ENCODE measurements at places on chromosomes 12 and 14.

GRCh38 chr14:75220156-75220555, 43.7 kb upstream of the TMED10 start:
- no peak for DNase-seq

- DNase-seq, result no peak
Observed at GRCh38 chr12:104750061-104750460, 208.0 kb downstream of the SLC41A2 start.

DNA sequence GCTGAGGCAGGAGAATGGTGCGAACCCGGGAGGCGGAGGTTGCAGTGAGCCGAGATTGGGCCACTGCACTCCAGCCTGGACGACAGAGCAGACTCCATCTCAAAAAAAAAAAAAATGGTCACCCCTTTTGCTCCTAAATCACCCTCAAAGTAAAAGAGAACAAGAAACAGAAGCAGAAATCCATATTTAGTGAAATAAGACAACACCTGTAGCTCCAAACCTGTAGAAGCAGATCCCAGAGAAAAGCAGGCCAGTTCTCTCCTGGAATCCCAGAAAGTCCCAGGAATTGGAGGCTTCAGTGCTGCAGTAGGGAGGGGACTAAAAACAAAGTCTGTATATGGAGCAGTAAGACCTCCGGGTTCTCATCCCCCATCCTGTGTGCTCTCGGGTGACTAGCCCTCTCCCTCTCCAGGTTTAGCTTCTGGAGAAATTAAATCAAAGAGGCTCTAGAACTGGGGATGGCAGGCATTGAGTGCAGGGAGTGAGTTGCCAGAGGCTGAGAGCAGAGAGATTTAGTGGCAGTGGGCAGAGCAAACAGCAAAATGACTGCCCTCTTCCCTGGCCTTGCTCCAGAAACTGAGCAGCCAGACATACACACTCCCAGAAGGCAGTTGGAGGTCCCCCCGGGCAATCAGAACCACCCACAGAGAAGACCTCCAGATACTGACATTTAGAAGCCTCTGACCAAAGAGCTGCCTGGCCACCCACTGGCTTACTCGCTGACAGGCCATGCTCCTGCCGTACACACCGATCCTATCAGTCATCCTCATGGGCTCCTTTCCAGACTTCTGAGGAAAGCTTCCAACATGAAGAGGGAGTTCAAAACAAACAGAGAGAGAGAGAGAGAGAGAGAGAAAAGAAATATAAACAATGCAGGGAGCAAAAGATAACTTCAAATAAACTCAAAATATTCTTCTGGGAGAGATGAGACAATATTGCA, 6.3 kb upstream of the MLXIP start:
- no peak for DNase-seq

DNA sequence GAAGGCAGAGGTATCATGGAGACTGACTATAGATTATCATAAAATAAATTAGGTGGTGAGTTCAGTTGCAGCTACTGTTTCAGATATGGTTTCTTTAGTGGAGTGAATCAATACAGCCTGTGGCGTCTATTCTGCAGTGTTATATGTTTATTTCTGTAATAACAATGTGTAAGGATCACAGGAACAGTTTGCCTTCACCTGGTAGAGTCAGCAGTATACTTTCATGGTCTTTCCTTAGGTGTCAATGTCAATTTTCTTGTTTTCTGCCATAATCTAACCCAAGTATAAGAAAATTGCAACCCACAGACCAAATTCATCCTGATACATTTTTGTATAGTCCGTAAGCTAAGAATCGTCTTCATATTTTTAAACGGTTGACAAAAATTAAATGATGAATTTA, 140.4 kb upstream of the ATF7IP start:
- no peak for DNase-seq

GRCh38 chr14:99122521-99123125, 149.4 kb downstream of the BCL11B start:
- DNase-seq, result no peak

DNA sequence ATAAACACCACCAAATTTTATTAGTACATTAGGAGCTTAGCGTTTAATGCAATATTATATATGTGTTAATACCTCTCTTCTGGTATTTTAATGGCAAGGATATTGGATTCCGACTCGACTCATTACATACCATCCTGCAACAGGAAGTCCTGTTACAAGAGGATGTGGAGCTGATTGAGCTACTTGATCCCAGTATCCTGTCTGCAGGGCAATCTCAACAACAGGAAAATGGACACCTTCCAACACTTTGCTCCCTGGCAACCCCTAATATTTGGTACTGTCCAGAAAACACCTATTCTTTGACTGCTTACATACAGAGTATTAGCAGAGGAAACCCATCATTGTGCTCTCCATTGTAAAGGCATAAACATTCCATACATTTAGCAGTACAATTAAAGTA, 45.2 kb downstream of the VEZT start:
- DNase-seq, result no peak

- DNase-seq, result no peak
Observed at GRCh38 chr12:104722601-104723534, 235.2 kb downstream of the SLC41A2 start.

DNA sequence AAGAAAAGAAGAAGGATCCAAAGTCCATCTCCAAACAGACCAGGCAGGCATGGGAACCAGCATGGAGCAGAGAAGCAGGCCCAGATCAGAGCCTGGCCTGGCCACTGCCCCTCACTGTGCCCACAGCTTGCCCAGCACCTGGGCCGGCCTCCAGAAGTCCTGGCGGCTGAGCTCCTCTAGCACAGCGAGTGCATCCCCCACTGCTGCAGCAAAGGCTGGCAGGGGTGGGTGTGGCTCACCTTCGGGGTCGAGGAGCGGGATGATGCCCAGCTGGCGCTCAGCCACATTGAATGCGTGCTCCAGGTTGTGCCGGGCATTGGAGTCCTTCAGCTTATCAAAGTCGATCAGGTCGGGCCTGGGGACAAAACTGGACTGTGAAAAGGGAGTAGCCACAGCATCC, 78.7 kb downstream of the SPTB start:
- no peak for DNase-seq

GRCh38 chr14:65981192-65981843, 504.9 kb upstream of the CCDC196 start:
- no peak for DNase-seq

DNA sequence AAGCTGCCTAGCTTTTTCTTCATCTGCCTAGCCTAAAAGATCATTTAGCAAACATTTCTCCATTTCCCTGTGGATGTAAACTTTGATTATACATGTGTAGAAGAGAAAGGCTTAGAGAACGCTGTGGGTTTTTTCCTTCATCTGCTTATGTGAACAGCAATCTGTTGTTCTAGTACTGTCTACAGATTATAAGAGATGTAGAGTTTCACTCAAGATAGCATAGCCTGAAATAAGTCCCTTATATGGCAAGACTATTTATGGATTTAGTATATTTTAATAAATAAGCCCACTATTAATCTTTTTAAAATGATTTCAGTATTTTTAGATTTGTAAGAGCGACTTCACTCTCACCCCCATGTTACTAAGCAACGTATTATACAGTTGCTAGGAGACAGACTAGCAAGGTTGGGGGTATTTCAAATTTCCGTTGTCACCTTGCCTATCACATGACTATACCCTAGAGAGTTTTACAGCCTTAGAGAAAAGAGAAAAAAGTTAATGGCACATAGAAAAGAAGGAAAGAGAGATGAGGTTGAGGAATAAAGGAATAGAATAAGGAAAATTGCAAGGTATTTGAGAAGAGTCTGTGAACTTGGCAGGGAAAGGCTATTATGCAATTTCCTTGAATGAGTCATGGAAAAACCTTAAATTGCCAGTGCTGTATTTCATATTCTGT, 12.2 kb upstream of the TUBA1A start:
- DNase-seq, result no peak

GRCh38 chr12:26767116-26767515, 65.9 kb downstream of the ITPR2 start:
- no peak for DNase-seq

DNA sequence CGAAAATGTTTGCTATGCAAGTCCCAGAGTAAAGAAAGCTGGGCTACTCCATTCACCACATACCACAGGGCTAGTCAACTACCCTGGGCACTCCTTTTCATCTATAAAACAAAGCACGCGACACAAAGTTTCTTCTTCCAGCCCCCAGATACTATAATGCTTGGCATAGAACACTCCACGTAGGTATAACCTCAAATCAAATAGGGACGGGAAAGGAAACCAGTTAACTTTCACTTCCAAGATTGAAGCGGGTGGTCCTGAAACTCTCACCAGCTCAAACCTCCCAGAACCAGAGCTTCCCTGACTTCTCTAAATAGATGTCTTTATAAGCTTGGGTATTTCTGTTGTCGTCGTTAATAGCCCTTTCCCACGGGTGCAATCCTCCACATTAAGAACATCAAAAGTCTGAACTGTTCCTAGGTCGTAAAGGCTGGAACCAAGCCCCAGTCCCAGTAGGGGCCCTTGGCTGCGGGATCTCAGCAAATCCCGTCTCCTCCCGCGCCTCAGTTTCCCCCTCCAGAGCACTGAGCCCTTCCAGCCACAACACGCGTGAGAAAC, 647 bp downstream of the LGMN start:
- no peak for DNase-seq

- no peak for DNase-seq
Observed at GRCh38 chr14:74333909-74334308, 14.4 kb upstream of the VRTN start.

- no peak for DNase-seq
Observed at GRCh38 chr12:18066666-18067065, 23.3 kb downstream of the RERGL start.

- no peak for DNase-seq
Observed at GRCh38 chr12:14373217-14373616, 7.7 kb downstream of the ATF7IP start.

GRCh38 chr12:111409780-111410430, 4.2 kb downstream of the SH2B3 start:
- DNase-seq, result no peak

DNA sequence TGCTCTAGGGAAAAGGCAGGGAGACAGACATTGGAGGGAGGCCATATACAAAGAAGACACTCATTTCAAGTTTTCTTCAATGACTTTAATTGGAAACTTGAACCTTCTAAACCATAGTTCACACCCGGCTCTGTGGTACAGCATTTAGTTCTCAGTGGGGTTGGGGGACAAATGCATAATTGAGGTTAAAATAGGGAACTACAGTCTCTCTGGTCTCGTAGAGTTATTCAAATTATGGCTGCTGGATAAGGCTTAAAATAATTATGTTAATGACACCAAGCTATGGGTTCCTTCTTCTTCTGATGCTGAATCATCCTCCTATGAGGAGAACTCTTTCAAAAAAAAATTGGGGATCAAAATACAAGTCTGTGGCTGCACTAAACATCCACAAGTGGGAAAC, 3.8 kb upstream of the RPAP3 start:
- DNase-seq, result no peak

GRCh38 chr12:56127485-56127887, 581 bp upstream of the ESYT1 start:
- no peak for DNase-seq

DNA sequence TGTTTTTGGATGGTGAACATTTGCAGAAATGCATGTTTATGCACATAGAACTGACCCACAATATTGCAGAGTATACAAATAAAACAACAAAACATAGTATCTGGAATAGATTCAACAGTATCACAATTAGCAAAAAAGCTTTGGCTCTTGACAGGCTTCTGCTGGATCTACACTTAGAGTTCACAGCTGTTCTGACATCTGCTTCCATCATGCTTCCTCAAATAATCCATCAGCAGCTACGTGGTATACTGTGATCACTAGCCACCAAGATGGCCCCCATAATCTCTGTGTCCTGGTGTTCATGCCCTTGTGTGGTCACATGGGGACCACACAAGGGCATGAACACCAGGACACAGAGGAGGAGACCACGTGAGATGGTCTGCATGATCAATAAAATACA, 166.6 kb upstream of the CCDC198 start:
- no peak for DNase-seq

DNA sequence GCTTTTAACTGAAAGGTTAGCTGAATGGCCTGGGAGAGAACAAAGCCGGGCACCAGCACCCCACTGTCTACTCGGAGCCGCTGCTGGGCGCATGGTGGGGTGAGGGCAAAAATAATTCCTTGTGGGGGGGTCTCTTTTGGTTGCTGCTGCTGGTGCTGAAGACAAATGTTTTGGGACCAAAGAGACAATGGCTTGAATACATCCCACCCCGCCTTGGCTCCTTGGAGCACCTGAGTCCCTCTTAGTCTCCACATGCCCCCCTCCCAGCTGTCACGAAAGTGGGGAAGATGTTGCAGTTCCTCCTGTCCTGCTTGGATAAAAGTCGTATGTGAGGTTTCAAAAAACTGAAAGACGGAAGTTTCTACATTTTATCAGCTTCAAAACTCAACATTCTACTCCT, 85.0 kb downstream of the PIWIL1 start:
- DNase-seq, result no peak

- no peak for DNase-seq
Observed at GRCh38 chr12:78566456-78566855, 298.1 kb upstream of the SYT1 start.

- no peak for DNase-seq
Observed at GRCh38 chr14:105333020-105333490, 18.5 kb downstream of the PACS2 start.

- DNase-seq, result no peak
Observed at GRCh38 chr12:78802593-78802992, 62.0 kb upstream of the SYT1 start.

DNA sequence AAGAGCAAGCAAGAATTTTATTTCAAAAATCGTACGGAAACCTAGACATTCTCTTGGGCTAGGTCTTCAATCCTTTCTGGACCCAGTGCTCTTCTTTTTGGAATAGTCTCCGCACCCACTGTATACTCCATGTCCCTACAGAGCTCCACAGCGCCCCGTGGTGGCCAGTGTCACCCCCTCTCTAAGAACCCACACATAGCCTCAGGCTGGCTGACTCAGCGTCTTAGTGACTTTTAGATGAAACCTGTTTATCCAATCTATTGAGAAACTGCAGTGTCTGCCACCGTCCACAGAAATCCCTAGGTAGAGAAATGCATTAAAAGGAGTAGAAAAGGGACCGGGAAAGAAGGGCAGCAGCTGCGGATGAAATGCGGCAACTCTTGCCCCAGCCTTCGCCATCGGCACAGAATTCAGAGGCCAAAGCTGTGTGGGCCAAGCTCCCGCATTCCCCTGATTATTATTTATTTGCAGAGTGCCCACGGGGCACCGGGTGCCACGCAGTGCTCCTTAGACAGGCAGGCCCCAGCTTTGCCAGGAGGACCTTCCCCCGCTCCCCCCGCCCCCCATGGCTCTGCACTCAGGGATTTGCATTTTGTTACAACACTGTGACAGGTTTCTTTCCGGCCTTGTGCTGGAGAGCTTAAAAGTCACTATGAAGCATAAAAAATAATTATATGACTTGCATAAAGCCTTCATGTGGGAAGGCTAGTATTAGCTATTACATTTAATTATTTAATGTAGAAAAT, 170.1 kb upstream of the FKBP4 start:
- no peak for DNase-seq

- no peak for DNase-seq
Observed at GRCh38 chr14:93744876-93745275, 43.4 kb downstream of the PRIMA1 start.
